Stimulated activated CD8-positive, alpha-beta memory T cell treated with anti-CD3 and anti-CD28 coated beads, Interleukin-15, amount 100 ng/mL, for 48 hours (primary cell): ENCODE measurements at places on chromosomes 1 and 21.

- DNase-seq = no peak
Measured at GRCh38 chr1:172581779-172582178, 48.8 kb downstream of the SUCO start.

GRCh38 chr1:205182930-205183329, 28.6 kb downstream of the DSTYK start:
- DNase-seq = no peak

DNA sequence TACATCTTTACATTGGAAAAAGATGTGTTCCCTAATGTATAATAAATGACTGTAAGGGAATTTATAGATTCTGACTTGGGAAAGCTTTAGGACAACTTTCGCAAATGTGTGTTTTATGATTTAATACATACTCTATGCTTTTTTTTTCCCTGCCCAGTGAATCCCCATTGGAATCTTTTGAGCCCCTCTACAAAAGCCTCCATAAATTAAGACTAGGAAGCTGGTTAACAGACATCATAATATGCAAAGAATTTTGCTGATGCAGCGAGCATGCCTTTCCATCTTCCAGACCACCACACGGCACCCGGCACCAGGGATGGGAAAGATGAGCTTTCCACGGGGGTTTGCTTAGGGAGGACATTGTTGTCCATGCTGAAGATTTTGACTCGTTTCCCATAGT, 156.1 kb upstream of the IVNS1ABP start:
- no peak for DNase-seq

- peak; percentile 18 for DNase-seq
Measured at GRCh38 chr1:62271948-62272728, 47.1 kb downstream of the KANK4 start.

DNA sequence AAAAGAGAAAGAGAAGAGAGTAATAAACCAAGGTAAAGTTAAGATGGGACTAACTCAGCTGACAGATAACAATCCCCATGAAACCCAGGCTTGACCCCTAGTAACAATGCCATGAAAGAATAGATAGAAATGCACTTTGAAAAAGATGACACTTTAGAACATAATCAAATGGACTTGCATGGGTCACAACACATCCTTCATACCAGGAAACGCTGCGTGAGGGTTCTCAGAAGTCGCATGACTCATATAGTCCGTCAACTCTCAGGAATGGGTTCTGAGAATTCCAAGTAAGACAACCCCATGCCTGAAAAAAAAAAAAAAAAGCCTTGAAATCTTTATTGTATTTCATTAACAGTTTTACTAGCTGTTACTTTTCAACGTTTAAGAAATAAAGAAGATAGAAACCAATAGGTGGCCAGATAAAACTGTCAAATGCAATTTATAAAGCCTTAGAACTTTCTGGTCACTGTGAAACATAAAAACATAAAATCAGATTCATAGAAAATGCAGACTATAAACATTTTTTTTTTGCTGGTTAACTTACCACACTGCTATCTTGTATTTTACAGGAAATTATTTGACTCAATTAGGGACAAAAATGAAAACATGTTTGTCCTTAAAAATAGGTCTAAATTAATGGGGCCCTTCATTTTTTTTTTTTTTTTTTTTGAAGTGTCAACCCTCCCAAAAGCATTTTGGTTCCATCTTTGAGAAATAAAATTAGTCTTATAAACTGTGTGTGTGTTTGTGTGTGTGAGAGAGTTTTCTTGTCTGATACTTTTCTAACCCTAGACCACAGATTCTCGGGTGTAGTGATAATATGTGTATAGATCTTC, 202.1 kb downstream of the NCAM2 start:
- peak; percentile 4 for DNase-seq

- DNase-seq = no peak
Measured at GRCh38 chr1:40539338-40539737, 7.9 kb downstream of the ZNF684 start.

DNA sequence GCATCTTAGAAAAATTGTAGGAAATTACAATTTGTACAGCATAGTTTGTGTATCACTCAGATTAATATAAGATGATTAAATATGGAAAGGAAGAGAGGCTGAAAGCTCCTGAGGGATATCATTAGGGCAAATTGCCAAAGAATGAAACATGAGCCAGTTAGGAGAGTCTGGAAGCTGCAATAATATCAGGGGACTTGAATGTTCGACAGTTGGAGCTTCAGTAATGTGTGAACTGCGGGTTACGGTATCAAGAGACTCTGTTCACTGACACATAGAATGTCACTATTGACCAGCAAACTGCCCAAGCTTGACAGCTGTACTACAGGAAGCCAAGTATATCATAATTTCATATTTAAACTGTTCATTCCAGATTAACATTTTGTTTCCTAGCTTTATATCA, 157.2 kb downstream of the DENND1B start:
- no peak for DNase-seq

DNA sequence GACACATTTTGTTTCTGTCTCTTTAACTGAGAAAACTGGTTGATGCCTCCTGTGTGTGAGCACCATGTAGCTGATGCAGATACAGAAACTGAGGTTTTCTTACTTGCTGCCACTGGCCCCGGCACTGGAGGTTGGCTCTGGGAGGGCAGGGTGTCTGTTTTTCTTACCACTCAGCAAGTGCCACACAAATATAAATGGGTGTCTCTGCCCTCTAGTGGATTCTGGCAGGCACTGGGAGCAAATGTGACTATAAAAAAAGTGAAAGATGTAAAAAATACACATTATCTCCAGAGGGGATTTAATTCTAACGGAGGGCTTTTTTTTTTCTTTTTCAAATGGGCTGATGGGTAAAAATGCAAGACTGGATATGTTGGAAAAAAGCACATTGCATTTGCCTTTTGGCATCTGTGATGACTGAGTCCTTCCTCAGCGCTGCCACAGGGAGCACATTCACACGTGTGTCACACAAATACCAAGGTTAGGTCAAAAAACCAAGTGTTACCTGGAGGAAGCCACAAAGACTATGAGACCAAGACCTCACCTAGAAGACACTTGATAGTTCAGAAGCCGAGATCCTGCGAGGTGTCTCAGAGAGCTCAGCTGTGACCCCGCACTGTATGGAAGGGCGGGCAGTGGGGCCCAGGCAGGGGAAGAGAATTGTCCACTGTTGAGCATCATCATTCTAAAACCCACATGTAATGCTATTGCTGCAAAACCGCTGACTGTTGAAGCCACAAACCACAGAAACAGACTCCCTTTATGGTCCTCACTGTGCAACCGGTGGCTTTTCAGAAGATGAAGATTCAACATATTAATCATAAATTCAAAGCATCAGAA, 18.9 kb downstream of the PGBD2 start:
- peak; percentile 46 for DNase-seq

DNA sequence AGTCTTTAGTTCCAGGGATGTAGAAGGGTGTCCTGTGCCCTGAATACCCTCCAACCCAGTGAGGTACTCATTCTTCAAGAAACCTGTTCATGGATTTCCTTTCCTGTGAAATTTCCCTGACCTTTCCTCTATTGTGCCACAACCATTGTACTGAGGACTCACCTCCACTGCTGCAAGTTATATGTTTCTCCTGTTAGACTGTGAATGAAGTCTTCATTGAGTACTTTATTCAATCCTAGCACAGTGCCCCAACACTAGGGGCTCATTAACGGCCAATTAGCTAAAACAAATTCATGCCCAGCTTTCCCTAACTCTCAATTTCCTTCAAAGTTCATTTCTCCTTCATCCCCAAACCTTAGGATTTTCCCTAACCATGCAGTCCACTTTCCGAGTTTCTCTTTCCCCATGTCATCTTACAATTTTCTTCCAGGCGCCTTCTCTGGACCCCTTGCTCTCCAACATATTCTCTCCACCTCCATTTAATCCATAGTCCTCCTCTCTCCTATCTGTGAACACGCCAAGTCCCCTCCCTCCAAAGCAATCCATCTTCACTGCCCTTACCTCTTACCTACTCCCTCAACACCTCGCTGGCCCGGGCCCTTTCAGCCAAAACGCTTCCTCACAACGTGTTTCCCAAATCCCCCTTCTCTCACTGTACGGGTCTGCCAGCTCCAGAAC, 1.3 kb downstream of the TRIM33 start:
- no peak for DNase-seq

- no peak for DNase-seq
Measured at GRCh38 chr1:110846861-110847260, 26.1 kb upstream of the CD53 start.

GRCh38 chr1:226405411-226405988, 2.4 kb downstream of the PARP1 start:
- DNase-seq = no peak

GRCh38 chr1:72946903-72947499, 664.7 kb upstream of the NEGR1 start:
- DNase-seq = no peak

- DNase-seq = no peak
Measured at GRCh38 chr1:97123717-97124431, 402.3 kb downstream of the PTBP2 start.

DNA sequence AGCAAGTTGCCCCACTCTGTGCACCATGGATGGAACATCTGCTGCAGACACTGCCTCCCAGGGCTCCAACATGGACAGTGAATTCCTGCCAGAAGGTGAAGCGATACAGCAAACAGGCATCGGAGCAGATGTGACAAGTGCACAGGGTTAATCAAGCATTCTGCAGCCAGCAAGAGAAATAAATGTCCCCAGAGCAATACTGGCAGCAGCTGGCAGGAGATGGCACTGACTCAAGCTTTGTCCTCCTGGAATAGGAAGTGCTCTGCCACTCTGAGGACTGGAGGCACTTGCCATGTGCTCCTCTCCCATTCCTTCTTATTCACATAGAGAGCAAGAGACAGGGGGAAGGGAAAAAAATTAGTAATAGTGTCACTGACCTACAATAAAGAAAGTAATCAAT, 402.7 kb upstream of the DAB1 start:
- no peak for DNase-seq

DNA sequence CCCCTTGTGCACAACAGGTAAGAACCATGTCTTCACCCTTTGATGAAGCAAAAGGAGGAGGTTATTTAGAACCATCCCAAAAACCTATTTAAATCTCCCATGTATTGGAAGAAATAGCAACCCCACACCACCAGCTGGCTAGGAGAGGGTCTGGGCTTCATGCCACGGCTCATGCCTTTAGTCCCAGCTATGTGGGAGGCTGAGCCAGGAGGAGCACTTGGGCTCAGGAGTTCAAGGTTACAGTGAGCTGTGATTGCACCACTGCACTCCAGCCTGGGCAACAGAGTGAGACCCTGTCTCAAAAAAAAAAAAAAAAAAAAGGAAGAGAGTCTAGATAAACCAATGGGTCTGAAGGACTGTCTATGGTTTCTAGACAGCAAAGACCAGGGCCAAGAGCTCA, 197.9 kb upstream of the COA6 start:
- DNase-seq = no peak

DNA sequence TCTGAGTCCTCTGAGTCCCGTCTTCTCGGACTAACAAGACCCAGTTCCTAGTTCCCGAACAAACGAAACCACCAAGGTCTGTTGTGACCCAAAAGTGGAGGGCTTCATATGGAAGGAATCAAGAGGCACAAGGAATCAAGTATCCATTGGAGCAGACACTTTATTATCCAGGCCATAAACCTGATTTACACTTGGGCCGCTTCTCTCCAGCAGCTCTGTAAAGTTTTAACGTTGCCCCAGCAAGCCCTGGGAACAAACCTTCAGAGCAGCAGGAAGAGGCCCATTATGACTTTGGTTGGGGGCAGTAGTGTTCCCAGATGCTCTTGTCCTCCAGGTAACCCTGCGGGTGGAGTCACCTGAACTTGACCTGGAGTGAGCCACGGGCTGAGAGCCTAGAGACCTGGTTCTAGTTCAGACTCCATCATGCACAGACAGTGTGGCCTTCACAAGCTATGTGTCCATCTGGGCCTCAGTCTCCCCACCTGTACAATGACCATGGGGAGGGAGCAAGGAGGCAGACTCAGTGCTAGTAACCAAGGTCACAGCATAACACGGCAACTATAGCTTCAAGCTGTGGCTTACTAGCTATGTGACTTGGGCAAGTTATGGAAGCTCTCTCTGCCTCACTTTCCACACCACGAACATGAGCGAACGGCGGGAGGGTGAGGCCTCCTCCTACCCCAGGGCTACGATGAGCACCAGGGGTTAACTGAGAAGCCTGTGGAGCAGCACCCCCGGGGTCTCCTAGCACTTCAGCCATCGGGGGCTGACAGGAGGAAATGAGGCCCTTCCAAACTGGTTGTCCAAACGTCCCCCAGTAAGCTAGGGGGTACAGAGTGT, 95.7 kb downstream of the GLIS1 start:
- no peak for DNase-seq

- no peak for DNase-seq
Measured at GRCh38 chr1:30414086-30414850, 309.1 kb downstream of the MATN1 start.

- DNase-seq = peak; percentile 84
Measured at GRCh38 chr1:93878889-93879586, at the start of gene DNTTIP2. Gene DNTTIP2 (minus strand): TSS chr1:93879206. CDS start chr1:93879148, 58 bp downstream.

- DNase-seq = no peak
Measured at GRCh38 chr1:147472966-147473732, 68.2 kb upstream of the BCL9 start.

DNA sequence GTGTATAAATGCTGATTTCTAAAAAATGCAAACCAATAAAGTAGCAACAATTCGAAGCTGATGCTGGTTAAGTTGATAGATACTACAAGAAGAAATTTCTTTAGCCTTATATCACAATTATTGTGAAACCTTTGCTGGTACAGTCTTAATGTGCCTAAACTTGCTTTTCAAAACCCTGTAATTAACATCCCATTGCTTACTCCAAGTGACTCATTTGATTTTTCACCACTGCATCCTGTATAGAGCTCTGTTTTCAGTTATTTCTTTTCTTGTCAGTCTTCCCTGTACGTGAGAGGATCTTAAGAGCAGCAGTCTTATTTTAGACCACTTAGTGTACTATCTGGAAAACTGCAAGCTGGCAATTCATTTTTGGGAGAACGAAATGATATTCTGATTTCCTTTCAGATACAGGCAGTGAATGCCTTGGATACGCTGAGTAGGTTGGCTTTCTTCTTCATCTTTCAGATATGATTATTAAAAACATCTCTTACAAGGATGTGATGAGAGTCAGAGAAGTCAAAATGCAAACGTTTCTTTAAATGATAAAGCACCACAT, 210.3 kb downstream of the KCTD3 start:
- DNase-seq = no peak

GRCh38 chr1:34709547-34709946, 45.3 kb upstream of the GJB5 start:
- no peak for DNase-seq
